ENCODE measurements at places on chromosomes 4 and X.

- no peak for DNase-seq
Measured at GRCh38 chr4:85610450-85610849, 135.5 kb downstream of the ARHGAP24 start.

DNA sequence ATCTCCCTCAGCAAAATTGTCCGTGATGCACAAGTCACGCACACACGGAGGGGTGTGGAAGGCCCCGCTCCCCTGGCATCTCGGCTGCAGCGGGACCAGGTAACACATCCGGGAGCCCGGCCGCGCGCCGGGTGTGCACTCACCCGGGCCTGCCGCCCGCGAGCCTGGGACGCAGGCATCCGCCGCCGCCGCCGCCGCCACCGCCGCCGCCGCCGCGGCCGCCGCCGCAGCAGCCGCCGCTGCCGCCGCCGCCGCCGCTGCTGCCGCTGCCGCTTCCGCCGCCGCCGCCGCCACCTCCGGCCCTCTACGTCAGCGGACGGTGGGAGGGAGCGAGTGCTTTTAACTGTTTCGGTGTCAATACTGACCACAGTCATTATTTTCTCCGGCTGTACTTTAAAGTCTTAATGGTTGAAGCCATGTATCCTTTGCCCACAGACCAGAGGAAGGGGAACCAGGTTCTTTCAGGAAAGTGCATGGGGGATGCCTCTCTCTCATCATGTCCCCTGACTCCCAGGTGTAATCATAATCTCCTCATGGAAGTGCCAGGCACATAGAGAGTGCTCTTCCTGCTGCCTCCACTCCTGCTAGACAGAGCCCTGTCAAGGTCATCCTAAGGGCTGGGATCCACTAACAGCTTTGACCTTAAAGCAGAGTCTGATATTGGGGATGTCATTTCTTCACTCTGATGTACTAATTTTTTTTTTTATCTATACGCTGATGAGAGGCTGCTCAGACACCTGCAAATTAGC, 38.0 kb downstream of the MAGEE2 start:
- DNase-seq: peak; percentile 36

- DNase-seq: no peak
Measured at GRCh38 chr4:182788201-182788600, 129.0 kb downstream of the DCTD start.

- DNase-seq: no peak
Measured at GRCh38 chrX:42616981-42617380, 161.0 kb downstream of the PPP1R2C start.

GRCh38 chrX:35622601-35623000, 175.5 kb upstream of the MAGEB16 start:
- DNase-seq: no peak

- peak; percentile 83 for DNase-seq
Measured at GRCh38 chr4:109432696-109433095, 919 bp upstream of the SEC24B start.

DNA sequence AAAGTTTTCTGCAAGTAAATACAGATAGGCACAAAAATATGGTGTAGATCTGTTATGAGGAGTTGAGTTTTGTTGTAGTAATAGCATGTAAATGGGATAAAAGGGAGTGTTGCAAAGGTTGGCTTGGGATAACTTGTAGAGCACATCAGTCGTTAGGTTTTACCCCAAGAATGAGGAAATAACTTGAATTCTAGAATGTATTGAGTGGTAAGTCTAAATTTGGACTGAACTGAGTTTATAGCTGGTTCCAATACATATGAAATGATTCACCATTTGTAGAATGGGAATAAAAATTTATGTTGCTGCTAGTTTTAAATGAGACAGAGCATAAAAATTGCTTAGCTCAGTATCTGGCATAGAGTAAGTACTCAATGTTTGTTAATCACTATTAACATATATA, 719.2 kb downstream of the FSTL5 start:
- no peak for DNase-seq

- no peak for DNase-seq
Measured at GRCh38 chr4:98687876-98688275, 29.5 kb upstream of the TSPAN5 start.

- no peak for DNase-seq
Measured at GRCh38 chrX:21949689-21950088, 9.2 kb downstream of the SMS start.

DNA sequence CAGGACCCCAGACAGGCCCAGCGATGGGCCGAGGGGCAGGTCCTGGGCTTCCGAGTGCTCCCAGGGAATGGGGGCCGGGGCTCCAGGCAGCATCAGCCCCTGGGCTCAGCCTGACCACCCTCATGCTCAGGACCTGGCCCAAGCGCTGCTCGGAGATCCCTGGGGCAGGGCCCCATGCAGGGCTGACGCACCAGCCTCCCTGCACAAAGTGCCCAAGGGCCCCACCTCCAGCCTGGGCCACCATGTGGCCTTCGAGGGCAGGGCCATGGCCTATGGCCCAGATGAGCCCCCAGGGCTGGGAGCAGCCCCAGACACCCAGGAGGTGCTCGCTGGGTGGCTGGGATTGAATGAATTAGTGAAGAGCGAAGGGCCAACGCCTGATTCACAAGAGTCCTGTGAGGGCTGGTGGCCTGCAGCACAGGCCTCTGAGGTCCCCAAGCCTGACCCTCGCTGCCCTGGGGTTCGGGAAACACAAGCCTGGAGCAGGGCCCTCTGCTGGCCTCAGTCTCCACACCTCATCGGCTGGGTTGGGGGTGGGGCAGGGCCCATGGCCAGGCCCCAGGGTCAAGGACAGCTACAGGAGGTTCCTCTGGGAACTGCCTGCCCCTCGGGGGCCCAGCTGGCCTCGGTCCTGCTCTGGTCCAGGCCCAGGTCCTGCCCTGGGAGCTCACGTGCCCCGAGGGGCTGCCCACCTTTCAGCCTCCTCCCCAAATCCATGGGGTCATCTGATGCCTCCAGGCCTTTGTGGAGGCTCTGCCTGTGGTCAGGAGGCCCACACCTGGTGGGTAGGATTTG, 13.3 kb upstream of the FGFR3 start:
- no peak for DNase-seq

DNA sequence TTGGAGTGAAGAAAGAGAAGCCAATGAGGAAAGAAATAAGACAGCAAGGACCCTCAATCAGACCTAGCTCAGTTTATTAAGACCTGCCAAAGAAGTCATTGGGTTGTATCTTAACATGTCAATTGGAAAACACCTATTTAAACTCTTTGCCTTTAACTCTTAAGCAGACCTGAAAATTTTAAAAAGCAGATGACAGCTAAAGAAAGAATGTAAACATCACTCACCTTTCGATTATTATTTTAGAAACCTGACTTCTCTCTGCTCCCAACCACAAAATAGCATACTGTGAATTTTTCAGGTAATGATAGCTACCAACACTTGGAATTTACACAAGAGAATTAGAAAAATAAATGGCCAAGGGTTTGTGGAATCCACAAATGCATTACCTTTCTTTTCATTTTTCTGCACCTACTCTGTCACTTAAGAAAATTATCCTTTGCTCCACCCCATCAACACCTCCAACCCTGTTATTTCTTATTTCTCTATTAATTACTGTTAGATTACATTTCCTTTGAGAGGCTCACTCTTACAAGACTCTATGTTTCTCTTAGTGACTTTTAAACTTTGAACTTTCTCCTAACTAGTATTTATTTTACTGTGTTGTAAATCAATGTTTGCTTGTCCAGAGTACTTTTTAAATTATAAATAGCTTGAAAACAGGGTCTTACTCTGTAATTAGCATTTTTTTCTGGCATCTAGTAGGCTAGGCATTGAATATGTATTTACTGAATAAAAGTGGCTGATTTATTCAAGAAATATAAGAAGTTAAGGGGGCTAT, 765 bp upstream of the SULT1E1 start:
- no peak for DNase-seq

DNA sequence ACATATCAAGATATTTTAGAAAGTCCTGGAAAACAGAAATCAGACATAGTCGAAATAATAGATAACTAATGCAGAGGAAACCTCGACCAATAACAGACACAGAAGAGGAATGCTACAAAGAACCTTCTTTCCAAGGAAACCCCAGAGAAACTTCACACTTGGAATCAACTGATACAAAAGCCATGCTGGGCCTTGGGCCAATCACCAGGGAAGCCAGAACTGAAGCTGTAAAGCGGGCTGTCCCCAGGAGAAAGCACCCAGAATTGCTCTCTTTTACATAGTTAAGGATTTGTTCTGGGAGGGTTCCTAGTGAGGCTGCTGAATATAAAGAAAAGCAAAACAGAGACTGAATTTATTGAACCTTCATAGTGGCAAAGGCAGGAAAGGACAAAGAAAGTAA, 100.5 kb downstream of the PRDM5 start:
- DNase-seq: no peak

GRCh38 chrX:154829926-154830442, 4.5 kb downstream of the SMIM9 start:
- DNase-seq: no peak

- peak; percentile 94 for DNase-seq
Measured at GRCh38 chr4:90958256-90958895, 831.2 kb downstream of the CCSER1 start.

DNA sequence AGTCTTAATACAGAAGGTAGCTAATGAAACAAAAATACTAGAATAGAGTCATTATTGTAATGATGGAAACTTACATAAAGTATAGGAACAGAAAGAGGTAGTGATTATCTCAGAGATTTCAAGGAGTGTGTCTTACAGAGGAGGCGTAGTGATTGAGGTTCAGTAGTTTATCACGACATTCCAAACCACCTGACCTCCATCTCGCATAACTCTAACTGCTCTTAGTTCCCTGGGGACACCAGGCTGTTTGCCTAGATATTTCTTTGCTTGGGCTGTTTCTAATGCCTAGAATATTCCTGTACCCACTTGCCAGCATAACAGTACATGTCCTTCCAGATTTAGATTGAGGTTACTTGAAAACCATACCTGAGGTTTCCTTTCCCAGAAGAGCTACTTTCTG, 29.1 kb downstream of the STAG2 start:
- no peak for DNase-seq

DNA sequence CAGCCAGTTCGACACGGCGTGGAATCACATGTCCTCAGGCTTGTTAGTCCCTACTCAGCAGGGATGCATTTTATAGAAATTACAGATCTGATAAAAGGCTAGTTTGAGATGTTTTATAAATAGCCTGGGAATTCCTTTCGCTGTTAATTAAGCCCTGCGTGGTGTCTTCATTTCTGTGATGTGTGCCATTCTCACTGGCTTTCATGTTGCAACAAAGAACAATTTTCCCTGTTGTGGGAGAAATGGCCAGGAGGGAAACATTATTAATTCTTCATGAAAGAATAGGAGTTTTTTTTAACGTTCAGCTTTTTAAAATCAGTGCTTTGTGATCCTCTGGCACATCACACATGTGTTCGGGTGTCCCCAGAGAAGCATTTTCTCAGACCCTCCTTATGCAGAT, 427.3 kb upstream of the FRG1 start:
- no peak for DNase-seq

DNA sequence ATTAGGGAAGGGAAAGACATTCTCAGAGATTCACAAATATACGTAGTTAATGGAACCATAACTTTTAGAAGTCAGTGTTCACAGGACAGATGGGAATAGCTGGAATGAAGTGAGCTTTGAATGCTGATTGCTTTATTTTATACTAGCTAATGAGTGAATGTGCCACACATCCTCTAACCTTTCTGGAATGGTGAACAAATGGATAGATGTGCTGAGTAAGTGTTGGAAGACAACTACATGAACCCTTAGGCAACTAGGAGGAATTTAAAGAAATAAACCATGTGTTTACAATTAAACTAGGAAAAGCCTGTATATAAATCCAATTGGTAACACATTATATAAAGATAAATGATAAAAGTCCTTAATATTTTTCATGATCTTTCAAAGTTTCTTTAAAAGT, 91.6 kb upstream of the LIMCH1 start:
- no peak for DNase-seq

- DNase-seq: no peak
Measured at GRCh38 chrX:72465889-72466288, 106.8 kb downstream of the HDAC8 start.

GRCh38 chr4:110357521-110357920, 118.4 kb upstream of the ENPEP start:
- DNase-seq: no peak

DNA sequence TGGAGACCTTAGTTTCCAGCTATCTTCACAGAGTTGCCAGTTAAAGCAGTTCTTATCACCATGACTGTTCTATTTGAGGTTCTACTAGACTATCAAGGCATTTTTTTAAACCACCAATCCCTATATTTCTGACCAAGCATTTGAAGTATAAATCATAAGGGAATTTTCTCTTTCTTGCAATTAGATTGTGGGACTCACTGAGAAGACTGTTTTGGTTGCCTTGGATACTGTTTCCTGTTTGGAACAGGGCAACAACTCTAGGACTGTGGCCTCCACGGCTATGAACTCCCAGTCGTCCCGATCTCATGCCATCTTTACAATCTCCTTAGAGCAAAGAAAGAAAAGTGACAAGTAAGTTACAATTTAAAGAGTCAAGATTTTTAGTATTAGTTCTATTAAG, 11.8 kb downstream of the KIF4A start:
- DNase-seq: peak; percentile 64

DNA sequence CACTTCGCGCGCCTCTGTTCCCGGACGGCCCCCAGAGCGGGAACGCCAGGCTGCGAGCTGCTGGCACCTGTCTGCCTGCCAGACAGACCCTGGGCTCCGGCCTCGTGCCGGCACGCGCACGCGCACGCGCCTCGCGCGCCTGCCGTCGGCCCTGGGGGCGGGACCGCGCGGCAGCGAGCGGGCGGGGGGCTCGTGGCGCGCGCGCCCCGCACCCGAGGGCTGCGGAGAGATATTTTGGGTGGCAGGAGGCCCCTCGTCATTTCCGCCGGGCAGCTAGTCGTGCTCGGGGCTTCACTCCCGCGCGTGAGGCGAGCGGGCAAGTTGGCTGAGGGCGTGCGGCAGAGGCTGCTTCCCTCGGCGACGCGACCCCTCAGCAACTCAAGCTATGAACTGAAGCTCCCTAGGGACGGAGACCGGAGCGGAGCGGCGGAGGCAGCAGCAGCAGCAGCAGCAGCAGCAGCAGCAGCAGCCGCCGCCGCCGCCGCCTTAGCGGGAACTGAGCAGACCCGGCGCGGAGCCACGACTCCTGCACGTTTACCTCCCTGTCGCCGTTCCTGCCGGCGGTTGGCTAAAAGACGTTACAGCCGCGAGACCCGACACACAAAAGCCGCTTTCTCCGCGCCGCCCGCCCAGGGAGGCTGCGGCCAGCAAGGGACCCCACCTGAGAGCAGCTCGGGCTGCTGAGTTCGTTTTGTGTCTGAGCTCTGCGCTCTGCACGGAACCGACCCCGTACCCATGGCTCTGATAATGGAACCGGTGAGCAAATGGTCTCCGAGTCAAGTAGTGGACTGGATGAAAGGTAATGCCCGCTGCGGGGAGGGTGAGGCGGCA, at the start of gene CNKSR2:
Gene CNKSR2 (plus strand): TSS at position 256 of the 831 bp plus-strand sequence. CDS start 480 bp downstream, at position 736.
- peak; percentile 6 for DNase-seq

- peak; percentile 18 for DNase-seq
Measured at GRCh38 chr4:128227991-128228571, 59.5 kb downstream of the PGRMC2 start.

- DNase-seq: no peak
Measured at GRCh38 chr4:45062935-45063545, 336.7 kb upstream of the GNPDA2 start.

Data from iris pigment epithelial cell (primary cell).